ENCODE measurements at places on chromosomes 4 and X.
A peak's percentile ranks its signal among the peaks of the same experiment; 100 is the strongest.

- peak; percentile 18 for DNase-seq
Observed at GRCh38 chr4:102869569-102870197, 891 bp downstream of the CISD2 start.

GRCh38 chrX:80335062-80335830 lies 85.0 kb upstream of the TENT5D start:
- DNase-seq = no peak

- no peak for DNase-seq
Observed at GRCh38 chrX:129006491-129006890, 516.8 kb downstream of the SMARCA1 start.

DNA sequence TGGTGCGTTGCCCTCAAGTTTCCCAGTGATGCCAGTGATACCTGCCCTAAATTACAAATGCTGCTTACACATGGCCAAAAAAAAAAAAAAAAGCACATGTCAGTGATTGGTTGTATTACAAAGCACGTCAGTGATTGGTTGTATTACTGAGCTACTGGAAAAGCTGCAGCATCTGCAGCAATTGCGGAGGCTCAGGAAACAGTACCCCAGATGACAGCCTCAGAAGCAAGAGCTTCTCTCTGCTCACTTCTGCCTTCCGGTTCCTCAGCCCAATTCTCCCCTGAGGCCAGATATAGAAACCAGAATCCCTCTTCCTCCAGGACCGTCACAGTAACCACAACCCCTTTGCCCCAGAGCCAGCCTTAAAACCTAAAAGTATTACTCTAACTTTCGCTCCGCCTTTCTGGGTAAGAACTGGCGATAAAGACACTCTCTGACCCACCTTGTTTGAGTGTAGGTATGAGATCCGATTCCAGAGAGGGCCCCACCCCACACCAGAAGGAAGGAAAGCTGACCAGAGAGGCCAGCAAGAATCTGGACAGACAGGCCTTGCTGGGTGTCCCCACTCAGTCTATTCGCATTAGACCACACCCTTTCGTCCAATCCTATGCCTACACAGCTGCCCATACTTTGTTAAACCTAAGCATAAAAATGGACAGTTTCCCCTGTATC lies 85.0 kb upstream of the SORBS2 start:
- no peak for DNase-seq

DNA sequence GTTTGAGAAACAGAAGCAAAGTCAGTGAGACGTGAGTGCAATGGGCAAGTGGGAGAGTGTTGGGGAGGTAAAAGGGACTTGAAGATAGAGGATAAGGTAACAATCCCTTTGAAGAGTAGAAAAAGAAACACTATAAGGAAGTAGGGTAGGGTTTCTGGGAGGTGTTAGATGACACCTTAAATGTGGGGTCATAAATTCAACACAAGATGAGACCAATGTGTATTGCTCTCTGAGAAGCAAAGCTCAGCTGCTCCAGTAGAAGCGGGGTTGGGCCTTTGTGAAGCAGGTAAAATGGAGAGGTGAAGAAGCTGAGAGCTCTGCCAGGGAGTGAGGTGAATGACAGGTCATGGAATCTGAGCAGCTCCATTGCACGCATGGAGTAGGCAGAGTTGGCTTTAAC lies 85.3 kb downstream of the REELD1 start:
- DNase-seq = no peak

DNA sequence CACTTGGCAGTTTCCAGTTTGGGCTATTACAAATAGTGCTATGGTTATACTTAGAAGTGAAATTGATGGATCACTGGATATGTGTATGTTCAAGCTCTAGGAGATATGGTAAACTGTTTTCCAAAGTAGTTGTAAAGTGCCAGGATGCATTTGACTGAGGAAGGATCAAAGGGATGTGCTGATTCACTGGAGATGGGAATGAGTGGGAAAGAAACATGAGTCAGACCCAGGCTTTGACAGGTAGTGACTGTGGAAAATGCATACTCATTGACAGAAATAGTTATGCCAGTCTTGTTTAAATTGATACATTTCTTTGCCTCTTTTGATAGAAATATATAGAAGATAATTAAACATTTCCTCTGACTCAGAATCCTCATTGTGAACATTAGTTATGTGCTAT lies 77.9 kb downstream of the CEP135 start:
- no peak for DNase-seq

All from smooth muscle cell of the brain vasculature (primary cell).